ENCODE measurements at places on chromosomes 2 and 18. TPM values are rescaled to one million over a fixed set of nuclear protein-coding genes. Genes with fewer than 3 reads are reported as not detected.

FNDC4 gene
- total RNA-seq = 12.1 TPM

CARF gene
- 8.8 TPM for total RNA-seq

ST8SIA3 gene
- not detected for total RNA-seq

PJVK gene
- total RNA-seq = 2.2 TPM

OTOF gene
- total RNA-seq = 0.06 TPM

MREG gene
- total RNA-seq = 1.6 TPM

CDH7 gene
- 0.06 TPM for total RNA-seq

ABI2 gene
- 67.6 TPM for total RNA-seq

CNDP1 gene
- total RNA-seq = not detected

ALPP gene
- not detected for total RNA-seq

CHRNG gene
- not detected for total RNA-seq

GPAT2 gene
- total RNA-seq = 16.2 TPM

AP1S3 gene
- 0.91 TPM for total RNA-seq

CFC1 gene
- not detected for total RNA-seq

PTPRM gene
- 98.9 TPM for total RNA-seq

AGXT gene
- not detected for total RNA-seq

STRADB gene
- 17.7 TPM for total RNA-seq

ANTXR1 gene
- total RNA-seq = 358 TPM

GCG gene
- 0.62 TPM for total RNA-seq

AMER3 gene
- not detected for total RNA-seq

ITGA4 gene
- total RNA-seq = 23.9 TPM

STK39 gene
- 16.1 TPM for total RNA-seq

DYSF gene
- total RNA-seq = 28.8 TPM

CCDC85A gene
- 2.7 TPM for total RNA-seq

DLGAP1 gene
- 6.6 TPM for total RNA-seq

SERPINB12 gene
- not detected for total RNA-seq

ERCC3 gene
- total RNA-seq = 31.3 TPM

CNRIP1 gene
- 40.7 TPM for total RNA-seq

DCDC2C gene
- total RNA-seq = 0.27 TPM

SCYGR4 gene
- total RNA-seq = not detected

MAL gene
- 1.9 TPM for total RNA-seq

TWIST2 gene
- 16.4 TPM for total RNA-seq

CCDC74A gene
- total RNA-seq = 5.3 TPM

RNF144A gene
- 27.6 TPM for total RNA-seq

CDKL4 gene
- total RNA-seq = 0.88 TPM

TEKT4 gene
- not detected for total RNA-seq

FBLN7 gene
- total RNA-seq = 4.5 TPM

FAM237A gene
- not detected for total RNA-seq

COL5A2 gene
- total RNA-seq = 115 TPM

GBX2 gene
- total RNA-seq = not detected

ATP8B1 gene
- 101 TPM for total RNA-seq

Data from aorta (tissue), 5 donors.